ENCODE measurements at places on chromosomes 3 and 15.

DNA sequence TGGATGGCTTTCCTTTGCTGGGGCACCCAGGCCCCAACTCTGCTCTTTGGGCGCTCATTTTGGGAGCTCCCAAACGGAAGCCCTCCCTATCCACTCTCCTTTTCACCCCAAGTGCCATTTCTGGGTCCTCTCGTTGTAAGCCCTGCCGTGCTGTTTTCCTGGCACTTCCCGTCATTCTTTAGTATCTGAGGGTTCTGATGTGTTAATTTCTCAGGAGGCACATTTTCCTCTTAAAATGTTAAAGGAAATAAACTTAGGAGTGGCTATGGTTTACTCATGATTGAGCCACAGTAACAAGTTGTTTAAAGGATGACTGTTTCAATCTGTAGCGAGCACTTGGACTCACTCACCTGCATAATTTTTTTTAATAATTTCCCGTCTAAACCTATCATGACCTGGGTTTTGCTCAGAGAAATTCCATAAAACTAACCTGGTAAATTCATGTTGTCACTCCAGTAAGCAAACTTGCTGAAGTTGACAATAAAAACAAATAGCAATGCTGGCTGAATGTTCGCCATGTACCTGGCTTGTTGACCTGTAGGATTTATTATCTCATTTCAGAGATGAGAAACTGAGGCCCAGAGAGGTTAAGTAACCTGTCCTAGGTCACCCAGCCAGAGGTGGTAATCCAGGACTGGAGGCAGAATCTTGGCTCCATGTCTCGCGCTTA, 10.6 kb downstream of the ALDH1A3 start:
- DNase-seq: no peak

- no peak for DNase-seq
Measured at GRCh38 chr15:98151096-98151495, 190.6 kb downstream of the ARRDC4 start.

DNA sequence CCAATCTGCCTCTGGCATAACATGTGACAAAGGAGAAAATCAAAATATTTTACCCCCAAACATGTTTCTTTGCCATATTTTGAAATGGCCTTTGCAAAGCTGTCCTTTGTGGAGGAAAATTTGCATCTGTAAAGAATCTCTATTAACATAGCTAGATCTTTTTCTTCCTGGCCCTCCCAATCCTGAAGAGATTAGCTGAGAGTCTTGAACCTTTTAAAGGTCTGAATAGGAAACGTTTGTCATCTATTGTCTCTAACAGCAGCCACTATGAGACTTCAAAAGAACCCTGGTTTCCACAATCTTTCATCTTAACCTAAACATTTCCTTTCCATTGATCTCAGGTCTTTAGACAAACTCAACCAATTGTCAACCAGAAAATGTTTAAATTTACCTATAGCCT, 520.9 kb upstream of the TGFBR2 start:
- no peak for DNase-seq

DNA sequence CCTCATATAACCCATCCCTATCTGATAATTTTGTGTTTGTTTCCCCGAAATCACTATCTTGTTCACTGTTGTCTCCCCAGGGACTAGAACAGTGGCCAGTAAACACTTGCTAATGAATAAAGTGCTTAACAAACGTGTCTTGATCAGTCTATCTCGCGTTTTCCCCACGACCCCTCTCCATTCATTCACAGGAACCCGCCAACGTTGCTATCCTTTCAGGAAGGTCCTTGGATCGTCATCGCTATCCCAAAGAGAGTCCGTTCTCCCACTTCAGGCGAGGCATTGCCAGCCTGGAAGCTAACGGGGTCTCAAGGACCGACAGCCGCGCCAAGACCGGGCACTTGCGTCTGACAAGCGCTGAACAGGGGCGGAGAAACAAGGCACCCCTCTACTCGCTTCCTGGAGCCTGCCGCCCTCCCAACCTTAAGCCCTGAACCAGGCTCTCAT, 344 bp downstream of the LINS1 start:
- DNase-seq: no peak

- no peak for DNase-seq
Measured at GRCh38 chr3:186458306-186459107, 85.7 kb downstream of the CRYGS start.

GRCh38 chr15:87523516-87523915, 733.0 kb downstream of the NTRK3 start:
- DNase-seq: no peak

DNA sequence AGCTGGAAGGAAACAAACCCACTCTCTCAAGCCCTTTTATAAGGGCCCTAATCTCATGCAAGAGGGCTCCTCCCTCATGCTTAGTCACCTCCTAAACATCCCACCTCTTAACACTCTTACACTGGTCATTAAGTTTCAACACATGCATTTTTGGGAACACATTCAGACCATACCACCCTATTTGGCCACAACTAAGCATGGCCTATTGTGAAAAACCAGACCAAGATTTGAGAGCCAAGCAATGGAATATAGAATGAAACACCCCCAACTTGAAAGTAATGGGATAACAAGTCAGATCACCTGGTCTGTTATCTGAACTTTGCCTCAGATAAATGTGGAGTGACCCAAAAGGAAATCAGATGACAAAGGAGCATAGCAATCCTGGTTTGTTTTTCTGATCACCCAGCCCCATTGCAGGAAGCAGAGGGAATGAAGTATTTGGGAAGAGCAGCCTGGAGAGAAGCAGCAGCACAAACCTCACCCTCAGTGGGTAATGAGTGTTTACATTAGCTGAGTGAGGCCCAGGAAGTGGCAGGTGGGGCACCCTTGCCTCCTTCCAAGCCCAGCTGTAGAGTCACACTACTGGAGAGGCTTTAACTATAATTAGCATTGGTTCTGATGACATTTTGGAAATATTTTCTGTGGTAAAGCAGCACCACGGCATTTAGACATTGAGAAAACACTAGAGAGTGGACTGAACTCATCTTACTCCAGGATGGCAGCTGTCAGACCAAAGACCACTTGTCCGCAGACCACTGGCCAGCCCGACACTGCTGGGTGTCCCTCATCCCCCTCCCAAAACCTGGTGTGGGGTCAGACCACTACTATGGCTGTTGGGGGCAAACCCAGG, 48.8 kb upstream of the PRTG start:
- peak; percentile 30 for DNase-seq

DNA sequence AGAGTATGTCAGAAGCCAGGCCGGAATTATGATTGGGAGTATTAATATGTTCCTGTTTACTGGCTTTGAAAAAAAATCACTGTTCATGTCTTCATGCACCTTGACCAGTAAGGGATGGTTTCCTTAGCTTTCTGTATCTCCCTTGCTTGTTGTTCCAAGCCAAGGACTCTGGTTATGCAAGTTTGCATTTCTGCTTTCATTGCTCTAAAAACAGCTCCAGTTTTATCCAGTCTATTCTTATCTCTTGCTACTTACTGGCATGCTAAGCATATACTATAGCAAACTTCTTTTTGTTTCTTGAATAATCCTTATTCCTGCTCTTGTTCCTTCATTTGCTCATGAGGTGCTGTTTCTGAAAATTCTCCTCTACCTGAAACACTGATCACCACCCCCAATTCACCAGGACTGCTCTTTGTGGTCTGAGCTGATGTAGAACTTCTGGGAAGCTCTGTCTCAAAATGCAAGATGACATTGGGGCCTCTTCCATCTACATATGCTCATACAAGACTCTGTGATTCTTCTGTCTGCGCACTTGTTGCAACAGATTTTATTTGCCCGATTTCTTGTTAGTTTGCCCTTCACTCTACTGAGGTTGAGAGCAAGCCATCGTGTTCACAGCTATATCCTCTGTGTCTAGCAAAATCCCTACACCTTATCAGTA, 173.0 kb downstream of the EBLN2 start:
- no peak for DNase-seq

GRCh38 chr3:192449036-192449435, 278.3 kb downstream of the FGF12 start:
- no peak for DNase-seq

GRCh38 chr15:43420435-43420834, 49.5 kb downstream of the TUBGCP4 start:
- no peak for DNase-seq

DNA sequence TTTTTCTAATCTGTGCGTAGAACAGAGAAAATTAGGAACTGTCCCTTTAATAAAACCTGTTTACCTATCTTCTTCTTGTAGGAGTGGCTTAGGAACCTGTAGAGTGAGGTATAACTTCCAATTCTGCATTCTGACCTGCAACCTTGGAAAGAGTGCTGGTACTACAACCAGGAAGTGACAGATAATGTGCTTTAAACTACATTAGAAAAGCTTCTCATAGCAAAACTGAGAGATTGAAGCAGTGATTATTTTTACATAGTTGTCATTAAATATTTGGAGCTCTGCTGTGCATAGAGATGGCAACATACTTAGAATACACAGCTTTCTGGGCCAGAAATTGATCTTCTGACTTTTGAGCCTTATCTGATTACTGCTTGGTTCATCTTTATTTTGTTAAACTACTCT, 50.4 kb upstream of the ZDHHC23 start:
- no peak for DNase-seq

GRCh38 chr3:113219605-113220300, 8.4 kb downstream of the BOC start:
- no peak for DNase-seq

GRCh38 chr3:107085261-107085660, 292.0 kb upstream of the CCDC54 start:
- DNase-seq: peak; percentile 23

DNA sequence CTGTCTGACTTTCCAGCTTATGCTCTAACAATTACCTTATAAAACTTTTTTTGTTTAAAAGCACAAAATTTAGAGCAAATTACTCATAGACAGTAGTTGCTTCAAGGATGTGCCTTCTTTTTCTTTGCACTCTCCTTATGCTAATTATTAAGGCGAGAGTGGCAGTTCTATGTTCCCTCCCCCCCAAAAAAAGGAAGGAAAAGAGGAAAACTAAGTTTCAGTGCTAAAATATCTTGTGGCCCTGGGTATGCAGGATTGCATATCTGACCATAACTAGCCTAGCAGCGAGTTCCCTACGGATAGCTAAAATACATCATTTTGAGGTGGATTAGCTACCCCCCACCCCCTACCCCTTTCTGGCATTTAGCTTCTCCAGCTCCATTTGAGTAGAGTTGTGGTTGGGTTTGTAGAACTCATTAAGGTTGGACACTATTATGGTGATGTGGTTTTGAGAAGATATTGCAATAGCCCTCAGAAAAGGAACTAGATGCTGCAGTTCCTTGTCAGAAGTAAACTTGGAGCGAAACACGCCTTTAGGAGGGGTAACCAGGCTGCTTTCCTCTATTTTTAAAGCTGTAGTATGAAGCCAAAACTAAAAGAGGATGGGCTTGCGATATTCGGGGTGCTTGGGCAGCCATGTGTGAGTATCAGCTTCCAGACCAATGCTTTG, 174.6 kb downstream of the AKAP13 start:
- no peak for DNase-seq

DNA sequence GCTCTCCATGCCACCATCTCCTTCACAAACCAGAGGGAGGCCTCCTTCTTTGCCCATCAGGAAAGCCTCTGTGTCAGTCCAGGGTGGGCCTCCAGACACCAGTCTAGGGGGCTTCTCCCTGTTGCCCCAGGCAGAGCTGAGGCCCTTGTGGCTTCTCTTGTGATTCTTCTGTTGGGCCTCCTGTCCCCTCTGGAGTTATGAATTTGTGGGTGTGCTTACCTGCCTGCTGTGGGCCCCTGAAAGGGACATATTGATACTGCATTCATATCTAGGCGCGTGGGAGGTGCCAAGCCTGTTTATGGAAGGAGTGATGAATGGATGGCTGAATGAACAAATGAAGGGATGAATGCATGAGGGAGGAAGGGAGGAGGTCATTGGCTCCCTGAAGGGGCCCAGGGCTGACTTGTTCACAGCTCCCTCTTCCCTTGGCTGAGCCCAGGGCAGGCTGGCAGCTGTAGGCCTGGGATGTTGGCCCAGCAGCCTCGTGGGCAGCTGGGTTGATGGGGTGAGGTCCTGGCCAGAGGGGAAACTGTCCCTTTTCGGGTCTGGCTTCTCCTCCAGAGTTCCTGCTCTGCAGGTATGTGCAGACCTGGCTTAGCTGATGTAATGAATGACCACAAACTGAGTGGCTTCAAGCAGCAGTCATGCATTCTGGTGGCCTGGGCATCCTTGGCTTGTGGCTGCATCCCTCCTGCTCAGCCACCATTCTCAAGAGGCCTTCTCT, 195.4 kb downstream of the GOLGA6L6 start:
- no peak for DNase-seq

DNA sequence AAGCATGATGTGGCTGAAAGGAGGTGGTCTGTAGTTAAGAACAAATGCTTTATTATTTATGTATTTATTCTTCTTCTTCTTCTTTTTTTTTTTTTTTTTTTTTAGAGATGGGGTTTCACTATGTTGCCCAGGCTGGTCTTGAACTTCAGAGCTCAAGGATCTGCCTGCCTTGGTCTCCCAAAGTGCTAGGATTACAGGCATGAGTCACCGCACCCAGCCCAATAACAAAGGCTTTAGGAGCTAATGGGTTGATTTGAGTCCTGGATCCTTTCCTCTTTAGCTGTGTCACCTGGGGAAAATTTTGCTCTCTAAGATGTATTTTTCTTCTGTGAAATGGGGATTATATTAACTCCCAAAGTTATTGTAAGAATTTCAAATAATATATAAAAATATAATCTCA, 168.8 kb downstream of the PEX5L start:
- no peak for DNase-seq

- DNase-seq: no peak
Measured at GRCh38 chr3:150589759-150590158, 13.4 kb upstream of the SELENOT start.

DNA sequence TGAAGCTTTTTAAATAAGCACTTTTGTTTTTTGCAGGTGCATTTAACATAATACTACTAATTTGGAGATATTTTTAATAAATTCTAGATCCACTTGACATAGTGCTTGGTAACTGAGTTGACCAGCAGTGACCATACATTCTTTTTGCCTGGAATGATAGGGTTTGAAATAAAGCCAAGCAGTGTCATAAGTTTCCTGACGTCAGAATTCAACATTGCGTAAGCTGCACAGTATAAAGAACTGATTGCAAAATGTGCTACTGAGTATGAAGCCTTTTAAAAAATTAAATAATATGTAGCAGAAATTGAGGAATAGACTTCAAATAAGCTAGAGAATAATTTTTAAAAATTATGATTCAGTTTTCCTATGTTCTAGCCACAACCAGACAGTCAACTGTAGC, 454.6 kb upstream of the ARPP21 start:
- DNase-seq: no peak

DNA sequence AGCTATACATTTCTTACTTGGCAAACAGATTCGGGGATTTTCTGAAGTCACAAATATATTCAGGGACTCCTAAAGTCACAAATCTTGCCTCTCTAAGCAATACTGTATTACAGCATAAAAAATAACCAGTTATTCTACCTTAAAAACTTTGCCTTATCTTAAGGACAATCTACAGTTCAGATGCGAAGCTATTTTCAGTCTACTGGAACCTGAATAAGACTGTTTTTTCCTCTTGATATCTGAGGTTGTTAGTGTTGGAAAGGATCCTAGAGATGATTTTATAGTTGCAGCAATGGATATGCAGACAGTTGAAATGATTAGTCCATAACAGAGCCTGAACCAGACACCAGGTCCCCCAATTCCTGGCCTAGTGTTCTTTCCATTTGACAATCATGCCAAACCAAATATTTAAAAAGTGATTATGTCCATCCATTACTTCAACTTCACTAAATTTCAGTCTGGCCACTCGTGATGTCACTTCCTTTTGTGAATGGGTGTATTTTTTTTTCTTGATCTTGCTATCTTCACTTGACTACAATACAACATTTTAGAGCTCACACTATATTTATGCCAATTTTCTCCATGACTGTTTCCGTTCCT, 1.8 kb downstream of the HDGFL3 start:
- DNase-seq: no peak

- DNase-seq: no peak
Measured at GRCh38 chr15:64695561-64695992, 79.8 kb downstream of the RBPMS2 start.

- DNase-seq: no peak
Measured at GRCh38 chr15:48466820-48467219, 135.6 kb downstream of the DUT start.

Measured in HFFc6 (cell line).